Femur (tissue), 1 donor: ENCODE measurements at places on chromosomes 11 and 22.

DNA sequence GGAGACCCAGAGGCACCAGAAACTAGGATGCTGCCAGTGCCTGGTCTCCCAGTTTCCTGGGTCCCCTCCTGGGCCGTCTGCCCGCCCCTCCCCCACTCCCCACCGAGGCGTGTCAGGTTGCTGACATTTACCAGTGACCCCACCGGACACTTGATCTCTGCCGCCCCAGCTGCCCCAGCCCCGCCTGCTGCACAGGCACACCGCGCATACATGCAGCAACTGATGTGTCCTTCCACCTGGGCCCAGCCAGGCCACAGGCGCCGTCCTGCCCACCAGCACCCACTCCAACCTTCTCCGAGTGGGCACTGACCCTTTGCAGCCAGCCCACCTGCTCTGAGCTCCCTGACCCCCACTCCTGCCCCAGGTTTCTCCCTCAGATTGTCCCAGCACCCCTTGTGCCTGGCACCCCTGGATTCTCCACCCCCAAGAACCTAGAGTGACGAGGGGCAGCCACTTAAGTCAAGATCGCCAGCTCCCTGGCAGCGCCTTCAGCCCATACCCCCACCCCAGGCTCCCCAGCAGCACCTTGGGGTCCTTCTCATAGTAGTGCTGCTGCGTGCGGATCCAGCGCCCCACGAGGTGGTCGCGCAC is 548 bp downstream of the PYGM start:
- peak; percentile 66 for DNase-seq

- DNase-seq, result no peak
Measured at GRCh38 chr11:28966951-28967350, 858.8 kb downstream of the METTL15 start.

- no peak for DNase-seq
Measured at GRCh38 chr22:30245181-30245984, 1.2 kb downstream of the LIF start.

DNA sequence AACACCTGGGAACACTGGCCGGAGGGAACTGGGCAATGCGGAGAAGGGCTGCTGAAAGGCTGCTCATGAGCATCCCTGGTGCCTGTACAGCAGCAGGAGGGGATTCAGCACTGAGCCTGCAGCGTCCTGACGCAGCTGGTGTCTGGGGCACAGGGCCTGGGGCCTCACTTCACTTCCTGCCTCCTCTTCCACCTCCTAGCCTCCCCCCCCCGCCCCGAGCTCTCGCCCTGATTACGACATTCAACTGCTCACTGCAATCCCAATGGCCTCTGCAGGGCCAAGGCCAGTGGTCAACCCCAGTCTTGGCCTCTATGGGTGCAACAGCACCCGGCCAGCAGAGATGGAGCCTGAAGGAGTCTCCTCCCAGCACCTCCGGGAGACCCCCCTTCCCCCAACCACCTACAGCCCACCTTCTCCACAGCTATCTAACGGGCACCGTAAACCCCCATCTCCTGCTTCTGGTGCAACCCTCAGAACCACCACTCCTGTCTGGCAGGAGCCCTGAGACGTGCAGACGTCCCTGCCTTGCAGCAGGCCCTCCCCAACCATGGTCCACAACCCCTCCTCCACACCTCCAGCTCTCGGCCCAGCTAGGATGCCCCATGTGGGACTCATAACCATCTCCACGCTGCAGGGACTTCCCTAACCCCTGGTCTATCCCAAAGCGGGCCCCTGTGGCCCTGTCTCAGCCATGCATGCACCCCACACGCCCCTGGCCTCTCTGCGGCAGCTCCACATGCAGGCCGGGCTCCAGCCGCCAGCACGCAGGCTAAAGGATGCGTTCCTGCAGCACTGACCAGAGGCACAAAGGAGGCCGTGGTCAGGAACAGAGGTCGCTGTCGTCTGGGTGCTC is 38.2 kb downstream of the BRD1 start:
- no peak for DNase-seq

DNA sequence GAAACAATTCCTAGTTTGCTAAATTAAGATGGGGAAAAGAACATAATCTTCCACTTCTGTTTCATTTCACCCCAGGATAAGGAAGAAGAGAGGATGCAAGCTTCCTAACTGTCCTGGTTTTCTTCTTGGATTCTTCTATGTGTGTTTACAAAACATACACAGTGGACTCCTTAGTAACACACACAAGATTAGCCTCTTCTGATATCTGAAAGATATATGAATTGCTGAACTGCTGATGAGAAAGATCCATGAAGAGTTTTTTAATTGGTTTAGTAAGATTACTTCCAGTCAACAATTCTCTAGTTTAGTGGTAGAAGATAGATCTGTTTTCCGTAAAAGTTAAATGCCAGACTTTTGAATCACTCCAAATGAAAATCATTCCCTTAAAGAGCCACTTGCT is 86.8 kb downstream of the WT1 start:
- DNase-seq, result no peak

GRCh38 chr11:92504004-92504403 is 279.4 kb downstream of the FAT3 start:
- DNase-seq, result no peak

GRCh38 chr11:108218455-108218854 is 4.0 kb downstream of the NPAT start:
- no peak for DNase-seq

- DNase-seq, result peak; percentile 15
Measured at GRCh38 chr11:67282155-67282875, 6.8 kb upstream of the ANKRD13D start.

- DNase-seq, result no peak
Measured at GRCh38 chr11:32032052-32032451, 58.8 kb upstream of the RCN1 start.

GRCh38 chr11:132365650-132366049 is 995.2 kb downstream of the NTM start:
- DNase-seq, result no peak

- DNase-seq, result peak; percentile 72
Measured at GRCh38 chr11:45805305-45806071, 539 bp downstream of the SLC35C1 start.

DNA sequence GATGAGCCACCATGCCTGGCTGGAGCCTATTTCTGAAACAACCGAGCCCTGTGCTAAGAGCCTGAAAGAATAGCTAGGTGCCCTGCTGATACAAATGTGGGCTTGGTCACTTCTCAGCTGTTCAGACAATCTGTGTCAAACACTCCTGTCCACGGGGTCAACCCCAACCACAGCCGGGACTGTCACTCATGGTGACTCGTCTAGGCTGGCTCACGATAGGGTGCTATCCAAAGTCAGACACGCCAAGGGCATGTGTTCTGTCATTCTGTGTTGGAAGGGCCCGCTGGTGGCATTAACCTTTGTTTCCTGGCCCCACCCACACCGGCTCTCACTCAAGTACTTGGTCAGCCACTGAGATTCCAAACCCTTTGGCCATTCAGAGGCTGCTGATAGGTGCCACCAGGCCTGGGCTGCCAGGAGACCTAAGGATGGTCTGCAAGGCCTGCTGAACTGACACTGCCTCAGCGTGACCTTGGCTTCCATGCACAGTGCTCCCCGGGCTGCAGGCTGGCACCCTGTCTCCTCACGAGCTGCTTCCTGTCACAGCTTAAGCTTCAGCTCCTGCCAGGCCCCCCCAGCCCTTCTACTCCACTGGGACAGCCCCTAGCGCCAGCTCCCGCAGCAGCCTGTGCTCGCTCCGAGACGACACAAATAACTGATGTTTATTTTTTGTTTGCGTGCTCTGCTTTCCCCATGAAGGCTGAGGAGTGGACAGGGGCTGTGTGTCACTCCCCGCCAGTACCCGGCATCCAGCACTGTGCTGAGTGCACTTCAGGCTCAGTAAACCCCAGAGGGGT is 14.2 kb upstream of the CDC42BPG start:
- no peak for DNase-seq

DNA sequence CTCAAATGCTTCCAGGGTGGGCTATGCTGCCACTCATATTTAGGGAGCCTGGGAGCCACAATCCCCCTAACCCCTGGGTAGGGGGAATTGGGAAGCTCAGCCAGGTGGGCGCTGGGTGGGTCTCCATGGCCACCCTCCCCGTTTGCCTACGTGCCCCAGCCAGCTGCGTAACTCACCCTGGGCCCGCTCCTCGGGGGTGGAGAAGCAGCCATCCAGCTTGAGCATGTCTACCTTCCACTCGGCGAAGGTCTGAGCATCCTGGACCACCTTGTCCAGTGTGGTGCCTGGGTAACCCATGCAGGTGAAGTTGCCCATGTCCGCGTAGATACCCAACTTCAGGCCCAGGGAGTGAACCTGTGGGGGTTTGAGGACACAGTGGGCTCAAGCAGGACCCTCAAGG is 3.7 kb downstream of the NAGA start:
- DNase-seq, result no peak

GRCh38 chr22:49357661-49358440 is 469.8 kb downstream of the BRD1 start:
- no peak for DNase-seq

DNA sequence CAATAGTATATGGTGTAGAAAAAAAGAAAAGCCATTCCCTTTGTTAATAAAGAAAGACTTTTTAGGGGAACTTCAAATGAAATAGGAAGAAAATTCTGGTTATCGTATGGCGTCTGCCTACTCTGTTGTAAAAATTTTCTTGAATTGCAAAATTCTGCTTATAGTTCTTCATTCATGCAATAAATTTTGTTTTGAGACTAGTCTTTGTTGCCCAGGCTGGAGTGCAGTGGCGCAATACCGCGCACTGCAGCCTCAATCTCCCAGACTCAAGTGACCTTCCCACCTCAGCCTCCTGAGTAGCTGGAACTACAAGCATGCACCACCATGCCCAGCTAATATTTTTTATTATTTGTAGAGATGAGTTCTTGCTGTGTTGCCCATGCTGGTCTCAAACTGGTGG is 5.8 kb downstream of the DDIAS start:
- DNase-seq, result no peak

DNA sequence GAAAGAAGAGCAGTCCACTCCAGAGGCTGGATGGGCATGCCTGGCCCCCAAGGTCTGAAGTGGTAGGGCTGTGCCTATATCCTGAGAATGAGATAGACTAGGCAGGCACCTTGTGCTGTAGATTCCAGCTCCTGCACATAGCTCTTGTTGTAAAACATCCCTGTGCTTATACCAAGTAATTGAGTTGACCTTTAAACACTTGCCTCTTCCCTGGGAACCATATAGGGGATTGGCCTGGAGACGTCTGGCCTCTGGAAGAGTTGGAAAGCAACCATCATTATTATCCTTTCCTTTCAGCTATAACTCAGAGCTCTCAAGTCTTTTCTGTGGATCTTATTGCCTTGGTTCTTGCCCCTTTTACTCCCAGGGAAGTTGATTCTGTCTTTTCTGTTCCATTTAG is 15.1 kb downstream of the LIMK2 start:
- no peak for DNase-seq

GRCh38 chr11:11482730-11483129 is 129.7 kb upstream of the CSNK2A3 start:
- no peak for DNase-seq

GRCh38 chr11:63404161-63404935 is 34.8 kb downstream of the SLC22A9 start:
- no peak for DNase-seq

GRCh38 chr22:48835857-48836672 is 991.6 kb downstream of the BRD1 start:
- no peak for DNase-seq

DNA sequence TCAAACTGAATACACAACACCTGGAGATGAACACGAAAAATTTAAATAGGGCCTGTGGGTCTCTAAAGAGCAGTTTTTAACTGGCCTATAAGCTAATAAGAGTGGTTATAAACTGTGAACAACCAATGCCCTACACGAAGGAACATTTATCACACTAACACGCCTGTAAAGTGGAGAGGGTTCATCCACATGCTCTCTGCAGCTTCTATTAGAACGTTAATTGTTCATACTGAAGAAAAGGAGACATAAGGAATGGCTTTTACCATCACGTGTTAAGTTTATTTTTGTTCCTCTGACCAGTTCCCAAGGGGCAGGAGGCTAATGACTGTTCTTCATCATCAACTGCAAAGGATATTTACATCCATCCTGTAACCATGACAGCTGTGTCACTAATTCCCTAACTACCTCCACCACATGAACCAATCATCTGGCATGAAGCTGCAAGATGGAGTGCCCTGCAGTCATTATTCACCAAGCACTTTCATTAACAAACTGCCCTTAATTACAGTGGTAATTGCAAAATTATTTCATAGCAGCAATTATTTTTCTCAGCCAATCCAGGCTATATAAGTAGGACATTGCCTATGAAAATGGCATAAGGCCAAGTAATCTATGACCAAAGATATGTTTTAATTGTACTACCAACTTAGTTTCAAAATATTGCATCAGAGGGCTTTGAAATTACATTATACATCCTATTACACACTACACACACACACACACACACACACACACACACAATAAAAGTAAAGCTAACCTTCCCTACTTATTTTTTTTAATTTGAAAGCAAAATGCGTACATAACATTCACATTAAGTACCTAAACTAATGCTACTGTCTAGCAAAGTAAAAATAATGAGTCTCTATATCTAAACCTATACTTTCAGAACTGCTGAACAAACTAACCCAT is 186.7 kb downstream of the CADM1 start:
- no peak for DNase-seq

DNA sequence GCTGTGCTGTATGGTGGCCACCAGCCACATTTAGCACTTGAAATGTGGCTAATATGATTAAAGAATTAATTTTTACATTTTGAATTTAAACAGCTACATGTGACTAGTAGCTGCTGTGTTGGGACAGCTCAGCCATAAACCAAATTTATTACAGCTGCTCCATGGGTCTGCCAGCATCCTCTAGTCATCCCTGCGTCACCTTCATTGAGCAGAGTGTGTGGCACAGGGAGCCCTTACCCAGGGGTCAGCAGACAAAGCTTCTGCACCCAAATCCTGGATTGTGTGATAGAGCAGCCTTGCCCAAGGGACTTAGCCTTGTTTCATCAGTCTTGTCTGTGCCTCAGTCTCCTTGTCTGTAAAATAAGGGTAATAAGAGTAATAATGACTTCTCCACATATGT is 19.4 kb upstream of the ACCSL start:
- no peak for DNase-seq

GRCh38 chr11:7872890-7873289 is 58.2 kb downstream of the OR10A6 start:
- DNase-seq, result no peak

- no peak for DNase-seq
Measured at GRCh38 chr11:34652191-34652973, 31.5 kb downstream of the EHF start.

- peak; percentile 27 for DNase-seq
Measured at GRCh38 chr22:50183141-50183971, 2.4 kb upstream of the TRABD start.

DNA sequence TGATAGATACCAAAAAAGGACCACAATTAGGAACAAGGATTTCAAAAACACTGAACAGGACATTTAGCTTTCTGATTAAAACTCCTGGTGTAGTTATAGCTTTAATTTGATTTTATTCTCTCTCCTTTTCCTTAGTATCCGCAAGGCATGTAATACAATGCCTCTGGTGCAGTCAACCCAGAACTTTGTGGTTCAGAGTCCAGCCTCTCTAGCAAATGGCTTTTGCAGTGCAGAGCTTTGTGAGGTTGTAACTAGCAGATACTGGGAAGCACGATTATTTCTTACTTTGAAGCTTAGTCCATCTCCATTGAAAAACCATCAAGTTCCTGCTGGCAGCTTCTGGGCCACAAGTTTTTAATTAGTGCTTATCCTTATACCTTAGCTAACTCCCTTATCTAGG is 79.8 kb downstream of the GRIA4 start:
- DNase-seq, result no peak
